ENCODE measurements at places on chromosomes 11 and 22. TPM values are rescaled to one million over a fixed set of nuclear protein-coding genes. Genes with fewer than 3 reads are reported as not detected.

GRCh38 chr22:36360871-36361383 is 26.8 kb downstream of the MYH9 start:
- no peak for DNase-seq

- no peak for DNase-seq
Observed at GRCh38 chr11:15710580-15711275, 596.0 kb downstream of the INSC start.

GRM5 gene
- not detected for total RNA-seq

GRCh38 chr11:113384551-113384950 is 3.0 kb upstream of the ANKK1 start:
- peak; percentile 83 for DNase-seq

ACR gene
- total RNA-seq = not detected

XKR3 gene
- total RNA-seq = not detected

DNA sequence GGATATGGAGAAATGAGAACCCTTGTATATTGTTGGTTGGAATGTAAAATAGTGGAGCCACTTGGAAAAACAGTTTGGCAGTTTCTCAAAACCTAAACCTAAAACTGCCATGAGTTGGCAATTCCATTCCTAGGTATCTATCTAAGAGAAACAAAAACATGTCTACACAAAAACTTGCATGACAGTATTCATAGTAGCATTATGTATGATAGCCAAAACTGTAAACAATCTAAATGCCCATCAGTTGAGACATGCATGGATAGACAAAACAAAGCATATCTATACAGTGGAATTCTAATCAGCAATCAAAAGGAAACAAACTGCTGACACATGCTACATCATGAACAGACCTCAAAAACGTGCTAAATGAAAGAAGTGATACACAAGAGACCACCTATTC is 34.9 kb downstream of the TRAF6 start:
- no peak for DNase-seq

- no peak for DNase-seq
Observed at GRCh38 chr11:13119941-13120520, 110.9 kb downstream of the RASSF10 start.
